Bone marrow (tissue), 2 donors: ENCODE measurements at places on chromosomes 1 and 21.

DNA sequence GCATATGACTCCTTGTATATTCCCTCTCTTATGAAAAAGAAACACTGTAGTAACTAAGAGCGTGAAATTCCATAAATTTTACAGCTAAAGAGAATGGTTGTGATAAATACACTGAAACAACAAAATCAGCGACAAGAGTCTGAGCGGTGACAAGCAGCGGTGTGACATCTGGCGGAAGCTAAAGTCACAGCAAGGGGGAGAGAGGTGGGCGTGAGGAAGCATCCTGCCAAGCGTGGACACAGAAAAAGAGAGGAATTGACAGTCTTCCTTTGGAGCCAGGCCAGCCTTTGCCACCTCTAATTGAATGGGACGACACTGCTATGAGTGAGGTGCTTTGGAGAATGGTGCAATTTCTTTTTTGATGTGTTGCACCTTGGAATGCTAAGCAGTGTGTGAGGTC, 25.9 kb downstream of the PSMB2 start:
- no peak for DNase-seq

- DNase-seq, result no peak
Measured at GRCh38 chr1:221392453-221392852, 349.4 kb downstream of the DUSP10 start.

- no peak for DNase-seq
Measured at GRCh38 chr1:232891071-232891470, 59.3 kb upstream of the NTPCR start.

- DNase-seq, result no peak
Measured at GRCh38 chr1:2001773-2002411, 1.7 kb downstream of the CFAP74 start.

GRCh38 chr1:17687145-17687544, 68.0 kb upstream of the ACTL8 start:
- DNase-seq, result no peak

- no peak for DNase-seq
Measured at GRCh38 chr1:32878183-32878582, 7.5 kb upstream of the FNDC5 start.

- DNase-seq, result no peak
Measured at GRCh38 chr1:193322211-193322610, 135.8 kb upstream of the B3GALT2 start.

DNA sequence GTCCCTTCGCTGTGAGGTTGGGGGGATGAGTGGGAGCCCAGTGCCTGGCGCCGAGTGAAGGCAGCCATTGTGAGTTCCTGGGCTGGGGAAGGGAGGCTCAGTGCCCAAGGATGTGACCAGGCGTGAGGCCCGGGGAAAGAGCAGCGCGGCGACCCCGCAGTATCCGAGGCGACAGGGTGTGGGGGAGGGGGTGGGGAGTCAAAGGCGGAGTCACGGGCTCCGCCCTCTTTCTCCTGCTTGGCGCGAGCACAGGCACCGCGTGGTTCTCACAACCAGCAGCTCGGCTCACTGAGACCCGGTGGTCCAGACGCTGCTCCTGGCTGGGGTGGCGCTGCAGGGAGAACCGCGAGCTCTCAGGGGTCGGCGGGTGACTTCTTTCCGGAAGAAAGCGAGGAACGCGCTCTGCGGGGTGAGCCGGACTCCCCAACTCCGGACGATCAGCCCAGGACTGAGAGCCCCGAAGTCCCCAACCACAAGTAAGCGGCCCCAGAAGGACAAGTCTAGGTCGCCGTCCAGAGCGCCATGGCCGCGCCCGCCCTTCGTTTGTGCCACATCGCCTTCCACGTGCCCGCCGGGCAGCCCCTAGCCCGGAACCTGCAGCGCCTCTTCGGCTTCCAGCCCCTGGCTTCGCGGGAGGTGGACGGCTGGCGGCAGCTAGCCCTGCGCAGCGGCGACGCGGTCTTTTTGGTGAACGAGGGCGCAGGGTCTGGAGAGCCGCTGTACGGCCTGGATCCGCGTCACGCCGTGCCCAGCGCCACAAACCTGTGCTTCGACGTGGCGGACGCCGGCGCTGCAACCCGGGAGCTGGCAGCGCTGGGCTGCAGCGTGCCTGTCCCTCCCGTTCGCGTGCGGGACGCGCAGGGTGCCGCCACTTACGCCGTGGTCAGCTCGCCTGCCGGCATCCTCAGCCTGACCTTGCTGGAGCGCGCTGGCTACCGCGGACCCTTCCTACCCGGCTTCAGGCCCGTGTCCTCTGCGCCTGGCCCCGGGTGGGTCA, at the start of gene HPDL:
TSS of gene HPDL (plus strand) at position 269 of the 997 bp plus-strand sequence. CDS start at position 523, 254 bp downstream.
- no peak for DNase-seq
